Hair follicle dermal papilla cell (primary cell): ENCODE measurements at places on chromosomes 7 and 10. TPM values are rescaled to one million over a fixed set of nuclear protein-coding genes. Genes with fewer than 3 reads are reported as not detected.

Gene FEZF1
- total RNA-seq, result not detected in 2 replicates

Gene LLCFC1
- not detected in 2 replicates for total RNA-seq

Gene BCCIP
- total RNA-seq, result 21.6 and 24.9 TPM in 2 replicates

Gene MBL2
- total RNA-seq, result not detected in 2 replicates

Gene OPN1SW
- not detected in 2 replicates for total RNA-seq

Gene LAMB4
- 0.24 and 0.65 TPM in 2 replicates for total RNA-seq
